Vagina (tissue), 2 donors: ENCODE measurements at places on chromosomes 4 and X.

DNA sequence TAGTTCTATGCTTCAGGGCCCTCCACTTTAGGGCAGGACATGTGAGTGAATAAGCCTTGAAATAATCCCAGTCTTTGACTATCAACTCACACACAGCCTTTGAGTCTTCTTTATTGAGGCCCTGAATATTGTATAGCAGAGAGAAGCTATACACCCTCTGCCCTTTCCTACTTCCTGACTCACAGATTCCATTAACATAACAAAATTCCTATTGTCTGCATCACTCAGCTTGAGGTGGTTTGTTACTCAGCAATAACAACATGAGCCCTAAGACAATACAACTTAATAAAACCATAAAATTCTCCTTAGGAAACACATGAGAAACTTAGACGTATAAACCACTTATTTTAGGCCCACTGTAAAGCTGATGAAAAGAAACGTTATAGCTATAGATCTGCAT, 680.3 kb upstream of the DIAPH2 start:
- no peak for DNase-seq

DNA sequence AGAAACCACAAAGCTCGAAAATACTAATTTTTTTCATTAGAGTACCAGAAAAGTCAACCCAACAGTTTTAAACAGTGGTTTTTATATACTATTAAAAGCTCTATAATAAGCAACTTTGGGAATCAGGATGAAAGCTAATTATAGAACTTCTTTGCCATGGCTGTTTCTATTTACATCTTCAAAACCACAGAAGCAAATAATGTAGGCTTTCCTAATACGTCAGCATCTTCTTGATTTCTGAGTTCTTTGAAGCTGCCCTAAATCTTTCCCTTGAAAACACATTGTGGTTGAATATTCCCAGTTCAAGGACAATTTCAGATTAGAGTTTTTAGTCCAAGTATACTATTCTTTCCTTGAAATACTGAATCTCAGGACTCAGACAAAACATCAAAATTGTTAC, 460.2 kb upstream of the FAT1 start:
- no peak for DNase-seq

DNA sequence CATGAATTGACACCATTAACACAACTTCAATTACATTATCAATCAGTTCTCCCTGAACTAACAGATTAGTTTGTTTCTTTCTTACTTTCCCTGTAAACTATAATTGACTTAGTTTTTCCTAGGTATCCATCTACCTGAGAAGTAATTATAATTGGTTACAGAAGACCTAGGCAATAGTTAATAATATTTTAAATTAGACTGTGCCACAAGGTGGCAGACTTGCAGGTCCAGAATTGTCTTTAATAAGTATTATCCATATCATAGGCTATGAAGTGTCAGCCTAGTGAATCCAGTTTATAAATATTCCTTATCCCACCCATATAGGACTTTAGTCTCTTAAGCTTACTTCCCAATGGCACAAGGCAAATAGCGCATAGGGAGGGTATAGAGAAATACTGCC, 48.9 kb upstream of the FAM47B start:
- DNase-seq = no peak

GRCh38 chrX:10240918-10241317, 84.1 kb downstream of the CLCN4 start:
- DNase-seq = no peak

- DNase-seq = no peak
Observed at GRCh38 chr4:18012134-18012806, 9.3 kb downstream of the LCORL start.

GRCh38 chrX:40887476-40887875, 152.1 kb upstream of the MED14 start:
- no peak for DNase-seq

- no peak for DNase-seq
Observed at GRCh38 chr4:113773014-113773413, 11.5 kb upstream of the CAMK2D start.

DNA sequence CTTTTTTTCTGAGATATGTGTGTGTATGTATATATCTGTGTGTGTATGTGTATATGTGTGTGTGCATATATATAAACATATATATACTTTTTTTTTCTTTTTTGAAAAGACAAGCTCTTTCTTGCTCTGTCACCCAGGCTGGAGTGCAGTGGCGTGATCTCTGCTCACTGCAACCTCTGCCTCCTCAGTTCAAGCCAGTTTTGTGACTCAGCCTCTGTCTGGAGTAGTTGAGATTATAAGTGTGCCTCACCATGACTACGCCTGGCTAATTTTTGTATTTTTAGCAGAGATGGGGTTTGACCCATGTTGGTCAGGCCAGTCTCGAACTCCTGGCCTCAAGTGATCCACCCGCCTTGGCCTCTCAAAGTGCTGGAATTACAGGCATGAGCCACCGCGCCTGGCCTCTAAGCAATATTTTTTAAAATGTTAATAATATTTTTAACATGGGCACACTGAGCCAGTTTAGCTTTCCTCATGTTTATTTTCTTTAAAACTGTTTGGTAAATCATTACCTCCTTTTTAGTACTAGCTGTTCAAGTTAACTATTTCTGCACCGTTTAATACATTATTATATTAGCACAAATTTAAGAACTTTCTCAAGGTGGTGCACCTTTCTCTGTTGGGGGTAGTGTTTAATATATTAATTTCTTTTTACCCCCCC, 33.3 kb downstream of the BBS12 start:
- DNase-seq = no peak

DNA sequence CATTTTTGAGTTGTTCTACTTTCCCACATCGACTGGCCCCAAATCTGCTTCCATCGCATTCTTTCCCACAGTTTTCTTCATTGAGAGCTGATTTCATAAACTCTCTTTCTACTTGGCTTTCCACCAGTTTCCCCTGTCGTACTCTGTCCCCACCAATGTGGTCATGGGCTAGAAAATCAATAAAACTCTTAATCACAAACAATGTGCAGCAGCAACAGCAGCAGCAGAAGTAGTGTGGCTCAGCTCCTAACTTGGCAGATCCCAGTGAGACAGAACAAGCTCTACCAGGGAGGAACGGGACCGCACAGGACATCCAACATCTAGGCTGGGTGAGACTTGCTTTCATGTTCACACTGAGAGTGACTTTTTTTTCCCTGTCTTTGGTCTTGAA, 3.1 kb upstream of the SETD7 start:
- no peak for DNase-seq

- no peak for DNase-seq
Observed at GRCh38 chrX:118577041-118577440, 81.4 kb downstream of the DOCK11 start.

GRCh38 chrX:16870862-16871815, 977 bp upstream of the RBBP7 start:
- no peak for DNase-seq

GRCh38 chrX:40440866-40441265, 139.9 kb upstream of the ATP6AP2 start:
- DNase-seq = no peak

- DNase-seq = no peak
Observed at GRCh38 chr4:85963231-85963630, 396.6 kb downstream of the MAPK10 start.

GRCh38 chr4:70802928-70803580, 36.6 kb downstream of the GRSF1 start:
- DNase-seq = no peak

DNA sequence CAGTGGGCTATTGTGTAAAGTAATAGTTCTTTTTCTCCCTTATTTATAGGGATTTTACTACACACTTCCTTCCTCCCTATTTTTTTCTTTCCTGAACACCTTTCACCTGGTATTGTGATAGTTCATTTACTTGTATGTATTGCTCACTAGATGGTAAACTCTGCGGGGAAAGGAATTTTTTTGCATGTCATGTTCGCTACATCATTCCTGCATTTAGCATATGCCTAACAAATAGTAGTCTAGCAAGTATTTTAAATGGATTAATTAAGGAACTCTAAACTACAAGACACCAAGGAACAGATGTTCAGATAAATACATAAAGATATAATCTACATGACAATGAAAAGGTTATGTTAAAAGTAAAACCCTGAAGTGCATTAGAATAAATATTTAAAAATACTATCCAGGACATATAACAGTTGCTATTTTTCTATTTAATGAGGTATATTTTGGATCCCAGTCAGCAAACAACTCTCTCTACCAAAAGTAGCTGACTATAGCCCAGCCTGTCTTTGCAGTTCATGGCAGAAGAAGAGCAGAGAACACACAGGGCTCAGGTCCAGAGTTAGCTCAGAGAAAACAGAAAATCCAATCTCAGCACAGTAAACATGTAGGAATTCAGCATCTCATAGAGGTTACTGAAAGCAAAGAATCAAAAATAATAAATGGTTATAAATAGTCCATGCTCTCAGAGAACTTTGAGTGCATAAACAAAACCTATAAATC, 87.8 kb downstream of the PACRGL start:
- DNase-seq = no peak

- DNase-seq = no peak
Observed at GRCh38 chrX:46294234-46294633, 251.0 kb downstream of the ZNF674 start.

DNA sequence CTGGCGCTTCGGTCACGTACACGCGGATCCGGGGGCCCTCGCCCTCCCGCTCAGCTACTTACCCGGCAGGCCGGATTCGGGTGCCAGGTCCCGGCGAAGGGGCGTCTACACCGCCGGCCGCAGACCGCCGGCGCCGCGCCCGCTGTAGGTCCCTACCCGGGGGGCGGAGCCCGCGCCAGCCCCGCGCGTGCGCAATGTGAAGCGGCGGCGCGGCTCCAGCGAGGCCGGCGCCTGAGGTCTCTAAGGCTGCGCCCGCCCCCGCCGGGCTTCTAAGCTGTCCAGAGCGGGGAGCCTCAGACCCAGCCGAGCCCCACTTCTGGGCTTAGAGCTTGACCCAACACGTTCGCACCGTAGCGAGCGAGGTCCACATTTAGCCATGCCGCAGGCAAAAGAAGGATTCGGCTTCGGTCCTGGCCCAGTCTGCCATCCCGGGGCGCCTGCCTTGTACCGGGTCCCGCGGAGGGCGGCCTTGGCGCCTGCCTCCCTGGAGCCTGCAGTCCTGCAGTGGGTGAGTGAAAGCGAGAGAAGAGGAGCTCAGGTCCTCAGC, at the start of gene ZNF518B:
ZNF518B (minus strand) TSS at position 172 of the 547 bp plus-strand sequence. CDS start 11,098 bp downstream, outside the sequence.
- no peak for DNase-seq

DNA sequence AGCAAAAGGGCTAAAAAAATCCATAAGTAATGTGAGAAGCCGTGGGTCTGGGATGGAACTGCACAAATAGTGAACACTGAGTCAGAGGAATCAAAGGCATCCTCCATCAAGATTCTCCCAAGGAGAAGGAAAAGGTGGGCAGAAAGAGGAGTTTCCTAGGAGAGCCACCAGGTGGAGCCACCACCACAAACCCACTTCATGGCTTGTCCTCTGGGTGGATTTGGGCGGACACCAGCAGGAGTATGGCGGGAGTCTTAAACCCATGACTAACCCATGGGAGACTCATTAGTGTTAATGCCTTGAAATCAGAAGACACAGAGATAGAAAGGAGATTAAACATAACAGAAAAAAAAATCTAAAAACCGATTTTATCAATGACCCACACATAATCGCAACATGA, 147.7 kb downstream of the SH3KBP1 start:
- DNase-seq = no peak

GRCh38 chr4:127656047-127656680, 23.4 kb downstream of the INTU start:
- DNase-seq = no peak

- no peak for DNase-seq
Observed at GRCh38 chr4:89347363-89348025, 39.9 kb upstream of the GPRIN3 start.

- no peak for DNase-seq
Observed at GRCh38 chr4:124641715-124642381, 70.7 kb downstream of the ANKRD50 start.

DNA sequence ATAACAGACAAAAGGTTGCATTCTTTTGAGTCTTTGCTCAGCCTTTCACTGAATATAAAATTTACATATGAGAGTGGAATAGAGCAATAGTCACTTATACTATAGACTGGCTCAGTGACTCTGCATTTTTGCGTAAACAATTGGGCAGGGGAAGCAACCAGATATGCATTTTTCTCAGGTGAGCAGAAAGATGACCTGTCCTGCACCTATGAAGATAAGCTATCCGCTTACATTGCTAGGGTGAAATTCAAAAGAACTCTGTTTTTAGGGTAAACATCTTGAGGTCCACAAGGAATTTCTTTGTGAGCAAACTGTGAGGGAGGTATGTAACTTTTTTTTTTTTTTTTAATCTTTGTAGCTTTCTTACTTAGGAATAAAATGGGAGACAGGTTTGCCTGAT, 602.4 kb upstream of the PRKX start:
- DNase-seq = no peak

GRCh38 chr4:26088433-26088928, 174.5 kb downstream of the SMIM20 start:
- DNase-seq = no peak

GRCh38 chrX:63784346-63784901, 590 bp downstream of the ARHGEF9 start:
- no peak for DNase-seq

- DNase-seq = no peak
Observed at GRCh38 chrX:46913667-46914066, 1.4 kb downstream of the JADE3 start.

DNA sequence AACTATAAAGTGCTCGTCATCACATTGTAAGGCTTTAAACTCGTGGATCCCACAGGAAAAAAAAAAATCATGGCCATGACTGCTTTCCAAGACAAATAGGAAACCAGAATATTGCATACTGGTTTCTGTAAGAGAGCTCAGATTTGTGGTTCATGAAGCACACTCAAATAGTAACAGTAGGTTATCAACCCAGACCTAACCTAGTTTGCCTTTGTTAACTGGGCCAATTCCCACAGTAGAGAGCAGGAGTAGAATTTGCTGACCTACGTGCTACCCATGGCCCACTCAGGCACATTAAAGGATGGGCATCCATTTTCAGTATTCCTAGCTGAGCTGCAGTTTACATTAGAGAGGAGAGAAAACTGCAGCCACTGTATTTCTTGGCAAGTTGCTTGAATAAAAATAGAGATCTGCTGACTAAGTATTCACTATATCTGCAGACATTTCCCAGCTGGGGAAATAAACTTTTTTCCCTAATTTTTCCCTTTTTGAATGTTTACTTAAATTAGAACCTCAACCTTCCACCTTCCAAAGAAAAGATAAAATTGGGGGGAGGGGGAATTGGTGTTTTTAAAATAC, 218.5 kb downstream of the SPANXN3 start:
- no peak for DNase-seq

DNA sequence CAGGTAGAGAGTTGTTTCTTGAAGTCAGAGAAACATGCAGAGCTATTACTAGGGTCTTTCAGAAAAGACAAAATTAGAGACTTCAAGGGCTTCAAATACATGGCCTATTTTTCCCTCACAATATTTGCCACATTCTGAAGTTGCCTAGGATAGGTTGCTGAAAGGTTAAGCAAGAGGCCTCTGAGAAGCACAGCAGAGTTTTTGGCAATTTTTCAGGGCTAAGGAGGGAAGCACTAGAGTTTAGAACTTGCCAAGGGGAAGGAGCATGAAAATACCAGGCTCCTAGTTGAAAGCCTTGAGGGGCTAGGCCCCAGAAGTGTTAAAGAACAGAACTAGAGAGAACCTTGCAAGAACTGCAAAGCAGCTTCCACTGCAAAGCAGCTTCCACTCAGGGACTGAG, 86.4 kb downstream of the ANAPC10 start:
- DNase-seq = no peak
